ENCODE measurements at places on chromosomes 7 and 10. TPM values are rescaled to one million over a fixed set of nuclear protein-coding genes. Genes with fewer than 3 reads are reported as not detected.

Gene PKD2L1
- 0.09 TPM for polyA plus RNA-seq

Gene PLXNA4
- 12.1 TPM for polyA plus RNA-seq

Gene DDIT4
- polyA plus RNA-seq = 80.7 TPM

Gene HMX2
- 1.5 TPM for polyA plus RNA-seq

Gene CPVL
- polyA plus RNA-seq = 51.6 TPM

Gene PLCE1
- 34.6 TPM for polyA plus RNA-seq

Gene CHAT
- not detected for polyA plus RNA-seq

Gene CYP2C8
- polyA plus RNA-seq = 5.7 TPM

Gene MCM10
- polyA plus RNA-seq = 8.7 TPM

DNA sequence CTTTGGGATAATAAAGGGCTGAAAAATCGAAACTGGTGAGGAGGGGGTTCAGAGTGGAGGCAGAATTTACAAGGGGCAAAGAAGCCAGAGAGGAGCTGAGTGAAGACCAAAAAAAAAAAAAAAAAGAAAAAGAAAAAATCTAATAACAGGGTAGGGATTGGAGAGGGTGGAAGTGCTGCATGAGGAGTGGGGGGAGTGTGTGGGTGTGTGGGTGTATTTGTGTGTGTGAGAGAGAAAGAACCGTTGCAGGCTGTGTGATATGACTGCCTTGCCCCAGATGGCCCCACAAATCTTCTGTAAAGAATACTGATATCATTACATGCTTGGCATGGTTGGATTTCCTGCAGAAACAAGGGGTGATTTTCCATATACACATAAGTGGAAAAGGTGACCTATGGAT, 207.8 kb upstream of the IMMP2L start:
- DNase-seq = no peak

DNA sequence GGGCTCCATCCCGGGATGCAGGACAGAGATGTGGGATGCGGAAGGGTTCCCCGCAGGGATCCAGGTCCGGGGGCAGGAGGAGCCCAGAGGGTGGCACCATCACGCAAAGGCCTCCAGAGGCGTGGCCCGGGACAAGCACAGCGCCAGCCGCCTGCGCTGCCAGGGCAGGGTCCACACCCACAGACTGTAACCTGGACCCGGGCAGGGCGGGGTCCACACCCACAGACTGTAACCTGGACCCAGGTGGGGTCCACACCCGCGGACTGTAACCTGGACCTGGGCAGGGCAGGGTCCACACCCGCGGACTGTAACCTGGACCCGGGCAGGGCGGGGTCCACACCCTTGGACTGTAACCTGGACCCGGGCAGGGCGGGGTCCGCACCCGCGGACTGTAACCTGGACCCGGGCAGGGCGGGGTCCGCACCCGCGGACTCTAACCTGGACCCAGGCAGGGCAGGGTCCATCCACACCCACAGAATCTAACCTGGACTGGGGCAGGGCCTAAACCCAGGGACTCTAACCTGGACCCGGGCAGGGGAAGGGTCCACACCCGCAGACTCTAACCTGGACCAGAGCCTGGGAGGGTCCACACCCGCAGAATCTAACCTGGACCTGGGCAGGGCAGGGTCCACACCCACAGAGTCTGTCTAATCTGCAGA, 37.5 kb upstream of the SUN1 start:
- DNase-seq = no peak

DNA sequence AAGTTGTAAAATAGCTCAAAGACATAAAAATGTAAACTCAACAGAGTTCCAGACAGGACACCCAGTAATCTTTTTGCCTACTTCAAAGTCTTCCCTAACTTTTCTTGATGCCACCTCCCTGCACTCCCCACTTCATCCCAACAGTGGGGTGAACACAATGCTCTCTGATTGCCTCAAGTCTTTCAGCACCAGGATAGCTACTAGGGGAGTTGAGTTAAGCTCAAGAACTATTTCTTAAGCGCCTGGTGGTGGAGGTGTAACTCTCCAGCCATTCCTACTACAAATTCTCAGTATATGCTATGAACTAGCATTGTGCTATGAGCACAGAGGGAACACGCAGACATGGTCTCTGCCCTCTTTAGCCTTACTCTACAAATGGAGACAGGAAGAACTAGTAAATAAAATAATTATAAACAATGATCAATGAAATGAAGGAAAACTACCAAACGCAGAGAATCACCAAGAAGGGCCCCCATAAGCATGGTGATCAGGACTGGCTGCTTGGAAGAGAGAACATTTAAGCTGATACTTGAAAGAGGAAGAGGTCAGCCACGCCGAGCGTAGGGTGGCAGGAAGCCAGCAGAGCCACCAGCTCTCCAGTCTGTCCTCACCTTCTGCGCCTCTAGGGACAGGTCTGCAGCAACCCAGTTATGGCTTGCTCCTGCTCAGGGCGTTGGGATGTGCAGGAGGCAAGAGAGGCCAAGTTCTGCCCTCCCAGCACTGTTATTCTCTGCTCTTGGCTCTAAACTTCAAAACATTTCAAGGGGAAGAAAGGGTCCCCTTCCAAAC, 16.7 kb upstream of the FRA10AC1 start:
- DNase-seq = no peak

GRCh38 chr10:12042409-12042796, 206 bp downstream of the UPF2 start:
- no peak for DNase-seq

GRCh38 chr10:97314671-97315070, 4.4 kb upstream of the FRAT1 start:
- no peak for DNase-seq

DNA sequence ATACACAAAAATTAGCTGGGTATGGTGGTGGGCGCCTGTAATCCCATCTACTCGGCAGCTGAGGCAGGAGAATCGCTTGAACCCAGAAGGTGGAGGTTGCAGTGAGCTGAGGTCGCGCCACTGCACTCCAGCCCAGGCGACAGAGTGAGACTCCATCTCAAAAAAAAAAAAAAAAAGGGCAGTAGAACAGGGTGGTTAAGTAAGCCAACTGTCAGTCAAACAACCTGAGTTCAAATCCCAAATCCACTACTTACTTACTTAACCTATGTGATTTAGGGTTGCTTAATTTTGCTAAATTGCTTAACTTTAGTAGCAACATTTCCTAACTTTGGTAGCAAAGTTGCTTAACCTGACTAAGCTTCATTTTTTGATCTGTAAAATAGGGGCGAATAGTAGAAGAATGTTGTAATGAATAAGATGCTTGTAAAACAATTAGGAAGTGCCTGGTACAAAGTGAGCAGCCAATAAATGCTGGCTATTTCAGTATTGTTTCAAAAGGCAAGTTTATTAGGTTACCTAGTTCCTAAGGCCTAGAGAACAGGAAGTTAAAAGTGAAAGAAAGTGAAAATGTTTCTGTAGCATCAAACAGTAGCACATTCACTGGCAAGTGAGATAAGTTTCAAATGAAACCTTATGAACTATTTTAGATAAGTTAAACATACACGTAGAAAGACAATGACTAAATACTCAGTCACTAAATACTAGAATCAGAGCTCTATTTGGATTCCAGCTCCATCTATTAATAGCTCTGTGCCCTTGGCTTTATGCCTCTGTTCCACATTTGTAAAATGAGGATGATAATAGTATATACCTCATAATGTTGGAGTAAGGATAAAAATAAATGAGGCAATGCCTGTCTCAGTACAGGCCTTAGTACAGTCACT, 64.3 kb downstream of the HOXA1 start:
- DNase-seq = no peak

GRCh38 chr10:70906031-70906783, 17.8 kb upstream of the PCBD1 start:
- no peak for DNase-seq

GRCh38 chr7:48286836-48287235, 115.6 kb downstream of the ABCA13 start:
- no peak for DNase-seq

- peak; percentile 57 for DNase-seq
Observed at GRCh38 chr7:117835016-117835664, 38.1 kb downstream of the CTTNBP2 start.

GRCh38 chr7:93025389-93025788, 92.4 kb downstream of the SAMD9 start:
- no peak for DNase-seq

DNA sequence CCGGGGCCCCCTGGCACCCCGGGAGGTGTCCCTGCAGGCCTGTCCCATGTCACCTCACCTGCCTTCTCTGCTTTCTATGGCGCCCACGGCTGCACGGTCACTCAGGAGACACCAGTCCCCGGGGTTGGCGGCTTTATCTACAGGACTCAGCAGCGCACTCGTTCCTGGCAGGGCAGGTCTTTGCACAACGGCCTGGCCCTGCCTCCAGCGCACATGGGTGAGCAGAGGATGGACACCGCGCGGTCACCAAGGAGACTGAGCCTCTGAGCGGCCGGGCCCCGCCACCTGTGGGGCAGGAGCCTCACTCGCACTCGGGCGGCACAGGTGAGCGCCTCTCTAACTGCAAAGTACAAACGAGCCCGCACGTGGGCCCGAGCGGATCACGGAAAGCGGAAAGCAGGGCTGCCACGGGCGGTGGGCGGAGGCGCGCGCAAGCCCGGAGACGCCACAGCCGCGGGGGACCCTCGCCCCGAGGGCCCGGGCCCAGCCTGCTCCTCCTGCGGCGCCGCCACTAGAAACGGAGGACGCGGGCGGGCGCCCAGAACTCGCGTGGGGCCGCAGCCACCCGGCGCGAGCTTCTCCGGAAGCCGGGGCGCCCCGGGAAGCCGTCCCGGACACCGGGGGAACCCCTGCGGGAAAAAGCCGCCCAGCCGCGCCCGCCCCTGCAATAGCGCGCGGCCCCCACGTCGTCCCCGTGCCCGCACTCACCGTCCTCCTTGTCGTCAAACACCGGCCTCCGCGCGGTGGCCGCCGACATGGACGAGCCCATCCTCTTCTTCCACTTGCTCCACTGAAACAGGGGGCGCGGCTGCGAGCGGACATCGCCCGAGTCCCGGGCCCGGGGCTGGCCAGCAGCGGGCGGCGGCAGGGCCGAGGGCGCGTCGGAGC, 642 bp downstream of the STK32C start:
- no peak for DNase-seq

GRCh38 chr10:101066146-101066895, 4.5 kb downstream of the KAZALD1 start:
- no peak for DNase-seq

- DNase-seq = no peak
Observed at GRCh38 chr10:82953909-82954308, 1078.9 kb downstream of the NRG3 start.

DNA sequence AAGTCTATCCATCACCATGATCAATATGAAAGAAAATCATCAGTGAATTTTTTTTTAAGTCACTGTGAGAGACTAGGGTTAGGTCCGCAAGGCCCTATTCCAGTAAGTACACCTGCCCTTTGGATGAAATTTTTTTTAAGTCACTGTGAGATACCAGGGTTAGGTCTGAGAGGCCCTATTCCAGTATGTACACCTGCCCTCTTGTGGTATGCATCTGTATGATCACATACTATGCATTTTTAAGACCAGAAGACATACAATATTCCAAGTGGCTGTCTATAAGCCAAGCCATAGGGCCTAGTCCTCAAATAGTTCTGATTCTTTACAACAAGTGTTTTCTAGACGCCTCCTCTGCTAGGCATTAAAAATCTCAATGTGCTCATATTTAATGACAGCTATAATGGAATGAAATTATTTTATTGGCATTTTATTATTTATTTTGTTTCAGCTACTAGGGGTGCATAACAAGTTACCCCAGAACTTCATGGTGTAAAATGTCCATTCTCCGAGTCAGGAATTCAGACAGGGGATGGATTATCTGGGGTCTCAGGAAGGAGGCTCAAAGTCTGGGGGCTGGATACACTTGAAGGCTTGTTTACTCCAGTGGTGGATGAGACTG, 53.1 kb downstream of the TEX36 start:
- no peak for DNase-seq

DNA sequence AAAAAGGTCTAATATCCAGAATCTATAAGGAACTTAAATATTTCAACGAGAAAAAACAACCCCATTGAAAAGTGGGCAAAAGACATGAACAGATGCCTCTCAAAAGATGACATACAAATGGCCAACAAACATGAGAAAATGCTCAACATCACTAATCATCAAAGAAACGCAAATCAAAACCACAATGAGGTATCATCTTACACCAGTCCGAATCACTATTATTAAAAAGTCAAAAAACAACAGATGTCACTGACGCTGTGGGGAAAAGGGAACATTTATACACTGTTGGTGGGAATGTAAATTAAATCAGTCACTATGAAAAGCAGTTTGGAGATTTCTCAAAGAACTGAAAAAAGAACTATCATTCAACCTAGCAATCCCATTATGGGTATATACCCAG, 6.0 kb downstream of the VWDE start:
- no peak for DNase-seq

GRCh38 chr10:28302012-28302637, 739 bp downstream of the MPP7 start:
- DNase-seq = no peak

DNA sequence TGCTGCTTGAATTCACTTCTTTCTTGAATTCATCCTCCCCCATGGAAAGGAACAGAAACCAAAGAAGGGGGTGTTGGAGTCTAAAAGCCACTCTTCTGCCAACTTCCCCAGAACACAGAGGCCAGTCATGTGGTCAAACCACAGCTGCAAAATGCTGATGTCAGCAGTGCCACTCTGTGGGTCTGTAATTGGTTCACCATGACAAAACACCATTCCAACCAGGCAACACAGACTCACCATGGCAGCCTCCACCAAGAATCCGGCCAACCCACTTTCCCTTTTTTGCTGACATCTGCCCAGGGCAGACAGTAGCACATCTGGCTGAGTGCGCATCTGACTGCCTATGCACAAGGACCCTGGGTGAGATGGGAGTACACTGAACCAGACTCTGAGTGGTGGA, 16.8 kb downstream of the OSBPL3 start:
- DNase-seq = no peak

- DNase-seq = no peak
Observed at GRCh38 chr10:29957907-29958331, 101.5 kb downstream of the JCAD start.

DNA sequence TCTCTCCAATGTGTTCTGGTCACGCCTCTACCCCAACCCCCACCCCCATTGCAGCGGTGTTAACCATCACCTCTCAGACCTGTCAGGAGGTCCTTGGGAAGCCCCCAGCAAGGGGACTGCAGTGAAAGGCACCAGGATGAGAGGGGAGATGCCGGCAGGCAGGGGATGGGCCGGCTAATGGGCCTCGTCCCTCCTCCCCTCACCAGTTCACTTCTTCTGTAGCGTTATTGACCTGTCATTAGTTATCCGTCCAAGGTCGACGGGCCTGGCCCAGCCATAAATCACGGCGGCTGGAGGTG, 18.8 kb downstream of the POLL start:
- DNase-seq = no peak

DNA sequence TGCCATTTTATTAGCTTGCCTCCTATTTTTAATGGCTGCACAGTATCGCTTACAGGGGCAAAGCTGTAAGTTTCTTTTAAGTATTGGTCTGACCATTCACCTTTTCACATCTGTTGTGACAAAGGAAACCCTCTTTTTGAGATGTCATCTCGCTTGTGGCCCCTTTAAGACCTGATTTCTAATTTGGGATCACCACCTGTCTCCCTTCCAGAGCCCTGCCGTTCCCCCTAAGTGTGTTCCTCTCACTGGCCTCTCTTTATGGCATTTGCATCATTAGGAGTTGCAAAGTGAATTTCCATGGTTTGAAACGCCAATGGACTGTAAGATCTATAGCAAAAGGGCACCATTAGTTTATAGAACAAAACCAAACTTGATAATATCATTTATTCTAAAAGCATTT, 1.4 kb downstream of the EPDR1 start:
- no peak for DNase-seq

- no peak for DNase-seq
Observed at GRCh38 chr7:157228864-157229422, 90.2 kb downstream of the UBE3C start.
